ENCODE measurements at places on chromosomes 7 and 10. TPM values are rescaled to one million over a fixed set of nuclear protein-coding genes. Genes with fewer than 3 reads are reported as not detected.

GRCh38 chr7:118005026-118005425, 131.8 kb upstream of the CTTNBP2 start:
- DNase-seq: no peak

DNA sequence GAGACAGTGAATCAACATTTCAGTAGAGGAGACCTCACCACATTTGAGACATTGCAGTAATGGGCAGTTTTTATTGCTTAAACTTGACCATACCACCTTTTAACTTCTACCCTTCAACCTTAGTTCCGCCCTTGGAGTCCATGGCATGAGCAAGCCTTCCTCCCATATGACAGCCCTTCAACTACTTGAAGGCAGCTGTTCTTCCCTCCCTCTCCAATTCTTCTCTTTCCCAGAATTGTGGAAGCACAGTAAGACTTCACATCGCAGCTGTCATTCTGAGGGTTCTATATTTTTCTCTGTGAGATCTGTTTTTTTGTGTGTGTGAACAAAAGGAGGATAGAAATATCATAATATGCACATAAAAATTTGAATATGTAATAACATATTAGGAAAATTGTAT, 2.2 kb upstream of the TSPAN12 start:
- DNase-seq: no peak

GRCh38 chr7:15309872-15310271, 251.9 kb downstream of the AGMO start:
- DNase-seq: no peak

GRCh38 chr7:68015122-68015977, 1018.7 kb downstream of the TYW1 start:
- DNase-seq: no peak

GRCh38 chr10:117334066-117334465, 41.2 kb downstream of the PDZD8 start:
- DNase-seq: no peak

GRCh38 chr7:14389181-14389591, 399.7 kb upstream of the ETV1 start:
- no peak for DNase-seq

Gene FAM13C
- total RNA-seq: 6.8 TPM

Gene AKR1B1
- total RNA-seq: 91.9 TPM

Gene SLC29A4
- total RNA-seq: 33.9 TPM

DNA sequence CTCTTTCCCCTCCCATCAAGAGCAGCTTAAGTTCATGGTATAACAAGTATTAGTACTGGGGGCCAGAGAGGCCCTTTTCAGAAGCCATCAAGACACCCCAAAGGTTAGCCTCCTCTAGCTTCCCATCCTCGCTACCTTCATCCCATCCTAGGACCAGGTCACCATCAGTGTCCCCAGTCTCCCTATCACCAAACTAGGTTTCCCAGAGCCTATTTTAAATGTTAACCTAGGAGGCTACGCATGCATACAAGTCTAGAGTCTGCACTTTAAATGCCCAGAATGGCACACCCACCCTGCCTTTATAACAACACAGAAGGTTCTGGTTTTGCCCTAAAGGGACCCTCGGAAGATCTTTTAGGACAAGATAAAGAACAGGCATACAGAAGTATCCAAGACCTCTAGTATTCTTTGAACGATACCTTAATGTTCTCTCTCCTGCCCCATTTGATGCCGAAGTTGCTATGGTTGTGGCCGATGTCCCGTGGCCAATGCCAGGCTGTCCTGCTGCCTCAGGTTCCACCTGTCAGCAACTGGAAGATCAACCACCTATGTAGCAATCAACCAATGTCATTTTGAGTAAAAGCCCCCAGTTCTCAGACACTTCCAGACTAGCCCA, 2.2 kb downstream of the GPRIN2 start:
- DNase-seq: no peak

Data from mesothelial cell of epicardium (in vitro differentiated cells).